Fibroblast of villous mesenchyme (primary cell): ENCODE measurements at places on chromosomes 2 and 18. TPM values are rescaled to one million over a fixed set of nuclear protein-coding genes. Genes with fewer than 3 reads are reported as not detected.

CCDC148 gene
- total RNA-seq = 0.32 and 2.6 TPM in 2 replicates

DNA sequence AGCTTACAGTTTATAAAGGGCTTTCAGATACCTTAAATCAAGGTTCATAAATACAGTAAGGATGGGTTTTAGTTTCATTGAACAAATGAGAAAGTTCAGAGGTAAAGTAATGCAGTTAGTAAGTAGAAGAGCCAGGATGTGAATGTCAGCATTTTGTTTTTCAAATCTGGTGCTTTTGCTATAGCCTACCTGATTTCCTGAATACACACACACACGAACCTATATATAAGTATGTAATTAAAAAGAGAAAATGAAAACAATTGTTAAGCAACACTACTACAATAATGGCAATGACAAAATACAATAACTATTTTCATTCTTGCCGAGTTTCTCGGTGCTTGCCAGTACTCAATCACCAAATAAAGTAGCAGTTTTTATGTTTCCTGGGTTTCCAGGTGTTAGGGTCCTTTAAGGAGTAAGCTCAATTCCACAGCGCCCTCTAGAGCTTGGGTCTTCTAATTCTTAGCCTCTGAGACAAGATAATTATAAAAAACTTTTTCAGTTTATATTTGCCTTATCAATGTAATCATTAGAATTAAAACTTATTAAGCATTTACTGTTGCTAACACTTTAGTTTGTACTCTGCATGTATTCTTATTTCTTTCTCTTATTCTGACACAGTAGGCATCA is 512.9 kb upstream of the ACVR2A start:
- DNase-seq = peak; percentile 49

DNA sequence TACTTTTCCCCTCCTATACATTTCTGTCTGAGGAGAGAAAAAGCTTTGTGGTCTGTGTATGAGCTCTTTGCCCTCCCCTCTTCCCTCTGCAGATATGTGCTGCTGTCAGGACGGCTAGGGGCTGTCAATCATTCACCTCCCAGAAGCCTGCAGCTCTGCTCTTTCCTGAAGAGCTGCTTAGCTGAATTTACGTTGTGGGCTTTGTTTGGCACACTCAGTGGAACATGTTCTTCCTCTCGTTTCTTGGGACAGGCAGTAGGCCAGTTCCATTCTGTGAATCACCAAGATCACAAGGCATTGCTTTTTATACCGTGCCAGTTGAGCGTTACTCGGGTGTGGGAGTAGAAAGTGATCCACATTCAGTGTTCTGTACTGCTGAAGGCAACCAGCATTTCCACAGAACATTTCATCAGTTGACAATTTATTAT is 136.7 kb downstream of the LAMA3 start:
- peak; percentile 83 for DNase-seq

- no peak for DNase-seq
Observed at GRCh38 chr2:77578354-77578753, 56.2 kb upstream of the LRRTM4 start.

- DNase-seq = no peak
Observed at GRCh38 chr2:28348149-28348567, 44.5 kb upstream of the FOSL2 start.

DNA sequence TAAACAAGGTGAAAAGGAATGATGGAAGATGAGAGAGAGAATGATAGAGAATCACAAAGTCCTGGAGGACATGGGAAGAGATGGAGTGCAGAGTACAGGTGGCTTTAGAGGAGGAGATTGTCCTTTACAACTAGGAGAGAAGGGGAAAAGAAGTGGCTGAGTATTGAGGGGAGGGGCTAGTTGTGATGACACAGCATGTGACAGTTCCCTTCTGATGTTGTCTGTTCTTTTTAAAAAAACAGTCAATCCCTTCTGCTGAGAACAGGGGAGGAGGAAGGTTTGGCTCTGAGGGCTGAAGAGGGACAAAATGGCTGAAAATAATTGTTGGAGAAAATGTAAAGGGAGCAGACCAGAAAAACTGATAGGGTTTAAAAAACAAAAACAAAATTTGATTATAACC is 44.0 kb downstream of the STEAP3 start:
- no peak for DNase-seq

DNA sequence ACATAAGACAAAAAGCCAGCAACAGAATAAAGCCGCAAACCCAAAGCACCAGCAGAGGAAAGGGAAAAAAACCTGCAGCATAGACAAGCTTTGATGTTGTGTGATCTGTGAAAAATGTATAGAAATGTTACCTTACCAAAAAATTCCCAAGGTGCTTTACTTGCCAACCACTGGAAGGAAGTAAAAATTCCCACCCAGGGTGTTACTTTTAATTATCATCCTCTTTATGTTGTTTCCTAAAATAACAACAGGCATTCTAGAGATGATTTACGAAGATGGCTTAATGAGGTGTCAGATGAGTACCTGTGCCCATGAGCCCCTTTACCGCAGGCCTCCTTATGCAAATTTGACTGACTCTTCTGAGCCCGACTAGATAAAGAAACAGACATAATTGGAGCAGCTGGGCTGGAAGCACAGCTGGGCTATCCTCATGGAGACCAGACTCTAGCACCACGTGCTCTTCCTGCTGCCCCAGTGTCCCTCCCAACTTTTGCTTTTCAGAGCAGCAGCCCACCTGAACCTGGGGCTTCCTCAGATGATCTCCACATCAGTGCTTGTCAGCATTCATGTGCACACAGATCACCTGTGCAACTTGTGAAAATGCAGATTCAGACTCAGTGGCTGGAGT is 41.5 kb downstream of the SRSF7 start:
- no peak for DNase-seq

DNA sequence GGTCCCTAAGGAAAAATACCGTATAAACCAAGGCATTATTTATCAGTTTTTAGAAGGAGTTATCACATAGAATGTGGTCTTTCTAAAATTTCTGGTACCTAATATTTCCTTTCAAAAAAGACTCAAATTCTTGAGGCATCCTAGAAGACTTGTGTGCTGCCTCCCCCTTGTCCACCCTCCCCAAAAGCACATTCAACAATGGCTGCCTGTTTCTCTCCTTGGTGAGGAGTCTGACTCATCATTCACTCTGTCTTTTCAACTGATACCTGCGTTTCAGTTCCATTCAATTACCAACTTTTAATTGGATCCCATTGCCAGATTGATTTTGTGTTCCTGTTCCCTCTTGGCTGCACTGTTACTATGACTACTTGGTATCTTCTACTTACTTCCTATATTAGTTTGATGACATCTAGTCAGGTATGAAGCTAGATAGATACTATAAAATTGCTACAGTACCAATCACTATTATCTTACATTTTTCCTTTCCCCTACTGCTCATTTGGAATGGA is 72.9 kb downstream of the XRCC5 start:
- no peak for DNase-seq

GRCh38 chr2:151021747-151022452 is 239.8 kb downstream of the RBM43 start:
- no peak for DNase-seq

DNA sequence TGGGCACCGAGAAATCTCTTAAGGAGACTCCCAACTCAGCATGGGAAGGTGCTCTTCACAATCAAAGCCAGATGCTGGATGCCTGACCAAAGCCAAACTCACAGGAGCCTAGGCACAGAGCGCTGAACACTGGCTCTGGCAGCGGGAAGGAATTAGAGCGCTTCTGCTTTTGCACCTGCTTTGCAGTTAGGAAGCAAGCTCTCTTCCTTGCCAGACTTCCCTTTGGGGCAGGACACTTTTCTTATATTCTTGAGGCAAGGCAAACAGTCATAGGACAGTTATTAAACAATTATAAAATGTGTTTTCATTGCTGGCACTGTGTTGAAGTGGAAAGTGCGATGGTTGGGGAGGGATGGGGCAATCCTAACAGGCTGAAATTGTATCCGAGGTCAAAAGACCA is 79.6 kb upstream of the DNMT3A start:
- DNase-seq = no peak

- no peak for DNase-seq
Observed at GRCh38 chr18:80238651-80239260, 8.6 kb downstream of the PARD6G start.

- no peak for DNase-seq
Observed at GRCh38 chr2:231036131-231036530, 1.2 kb upstream of the C2orf72 start.

DNA sequence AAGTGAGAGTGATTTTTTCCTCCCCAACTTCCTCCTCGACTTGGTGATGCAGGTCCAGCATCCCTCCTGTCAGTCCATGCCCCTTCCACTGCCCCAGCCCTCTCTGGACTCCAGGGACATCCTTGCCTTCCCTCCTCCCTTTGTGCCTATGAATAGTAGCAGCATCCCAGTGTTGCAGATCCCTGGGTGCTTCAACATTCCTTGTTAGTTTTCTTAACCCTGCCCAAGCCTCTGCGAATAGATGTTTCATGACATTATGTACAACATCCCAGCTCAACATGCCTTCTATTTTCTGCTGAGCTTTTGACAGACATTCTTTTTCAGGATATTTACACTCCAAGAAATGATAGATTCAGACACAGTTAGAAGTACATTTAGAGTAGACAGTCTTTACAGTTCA is 35.3 kb upstream of the CCDC150 start:
- no peak for DNase-seq
